ENCODE measurements at places on chromosomes 1 and 21. TPM values are rescaled to one million over a fixed set of nuclear protein-coding genes. Genes with fewer than 3 reads are reported as not detected.

The CFHR3 gene
- not detected for polyA plus RNA-seq

The LRRC3 gene
- 0.14 TPM for polyA plus RNA-seq

DNA sequence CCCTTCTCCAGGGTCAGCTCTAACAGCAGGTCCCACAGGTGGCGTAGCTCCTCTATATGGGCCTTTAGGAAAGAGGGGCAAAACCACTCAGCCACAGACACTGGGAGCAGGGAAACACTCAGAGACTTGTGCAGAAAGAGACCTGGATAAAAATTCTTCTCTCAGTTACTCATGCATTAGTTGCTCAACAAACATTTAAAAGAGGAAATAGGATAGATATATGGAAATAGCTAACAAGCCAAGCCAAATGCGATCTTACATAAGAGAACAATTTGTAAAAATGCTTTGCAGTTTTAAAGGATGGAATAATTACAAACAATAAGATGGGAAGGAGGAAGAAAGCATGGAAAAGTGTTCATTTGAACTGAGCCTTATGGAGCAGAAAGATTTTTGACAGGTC is 4.9 kb downstream of the SPTA1 start:
- DNase-seq, result no peak

DNA sequence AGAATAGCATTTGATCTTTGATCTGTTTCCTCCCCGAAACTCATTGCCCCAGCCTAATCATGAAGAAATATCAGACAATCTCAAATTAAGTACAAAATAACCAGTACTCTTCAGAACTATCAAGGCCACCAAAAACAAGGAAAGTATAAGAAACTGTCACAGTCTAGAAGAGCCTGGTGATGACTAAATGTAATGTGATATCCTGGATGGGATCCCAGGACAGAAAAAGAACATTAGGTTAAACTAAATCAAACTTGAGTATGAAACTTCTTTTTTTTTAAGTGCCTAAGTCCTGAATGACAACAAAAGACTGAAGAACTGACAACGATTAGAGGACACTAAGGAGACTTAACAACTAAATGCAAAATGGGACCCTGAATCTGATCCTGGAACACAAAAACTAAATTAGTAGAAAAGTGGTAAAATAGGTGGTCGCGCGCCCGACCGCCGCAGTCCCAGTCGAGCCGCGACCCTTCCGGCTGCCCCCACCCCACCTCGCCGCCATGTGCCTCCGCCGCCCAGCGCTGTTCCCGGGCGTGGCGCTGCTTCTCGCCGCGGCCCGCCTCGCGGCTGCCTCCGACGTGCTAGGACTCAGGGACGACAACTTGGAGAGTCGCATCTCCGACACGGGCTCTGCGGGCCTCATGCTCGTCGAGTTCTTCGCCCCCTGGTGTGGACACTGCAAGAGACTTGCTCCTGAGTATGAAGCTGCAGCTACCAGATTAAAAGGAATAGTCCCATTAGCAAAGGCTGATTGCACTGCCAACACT is 5.5 kb upstream of the PRKAB2 start:
- DNase-seq, result no peak

GRCh38 chr1:3516911-3517675 is 62.6 kb downstream of the ARHGEF16 start:
- DNase-seq, result no peak

- no peak for DNase-seq
These were observed 73.1 kb downstream of the GPR88 start for GRCh38 chr1:100611086-100611485.

DNA sequence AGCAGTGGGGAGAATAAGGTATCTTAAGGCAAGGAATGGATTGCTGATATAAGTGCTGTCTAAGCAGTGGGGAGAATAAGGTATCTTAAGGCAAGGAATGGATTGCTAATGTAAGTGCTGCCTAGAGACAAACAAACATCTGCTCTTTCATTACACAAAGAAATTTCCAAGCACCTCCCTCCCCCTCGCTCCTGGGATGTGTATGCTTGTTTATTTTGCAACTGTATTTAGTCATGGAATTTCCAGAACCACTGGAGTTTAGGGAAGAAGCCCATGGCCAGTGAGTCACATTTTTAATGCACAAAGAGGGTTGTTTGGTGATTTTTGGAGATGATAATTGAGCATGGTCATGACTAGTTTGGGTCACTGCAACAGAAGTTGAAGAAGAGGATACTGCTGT is 21.5 kb downstream of the PDPN start:
- no peak for DNase-seq
